ENCODE measurements at places on chromosomes 4 and X. TPM values are rescaled to one million over a fixed set of nuclear protein-coding genes. Genes with fewer than 3 reads are reported as not detected.

DNA sequence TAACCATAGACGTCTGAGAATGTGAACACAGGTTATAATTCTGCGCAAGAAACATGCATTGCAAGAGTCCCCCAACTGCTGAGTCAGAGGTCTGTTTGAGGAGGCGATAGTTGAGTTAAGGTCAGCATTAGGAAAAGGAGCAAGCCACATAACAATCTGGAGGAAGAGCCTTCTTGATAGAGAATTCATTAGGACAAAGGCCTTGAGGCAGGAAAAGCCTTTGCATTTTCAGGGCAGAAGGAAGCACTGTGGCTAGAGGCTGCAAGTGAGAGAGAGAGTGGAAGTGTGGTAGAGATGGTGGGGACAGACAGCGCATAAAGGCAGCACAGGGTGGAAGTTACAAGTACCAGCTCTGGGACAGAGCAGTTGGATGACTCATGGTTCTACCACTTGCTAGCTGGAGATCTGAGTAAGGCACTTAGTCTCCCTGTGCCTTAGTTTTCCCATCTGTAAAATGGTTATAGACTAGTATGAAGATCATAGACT is 125.8 kb upstream of the LNX1 start:
- DNase-seq, result no peak

- DNase-seq, result no peak
These were observed 90.9 kb upstream of the SRD5A3 start for GRCh38 chr4:55255179-55255578.

NEXMIF gene
- total RNA-seq, result 2.0 TPM

HAND2 gene
- total RNA-seq, result not detected

TRIM75 gene
- not detected for total RNA-seq

DNA sequence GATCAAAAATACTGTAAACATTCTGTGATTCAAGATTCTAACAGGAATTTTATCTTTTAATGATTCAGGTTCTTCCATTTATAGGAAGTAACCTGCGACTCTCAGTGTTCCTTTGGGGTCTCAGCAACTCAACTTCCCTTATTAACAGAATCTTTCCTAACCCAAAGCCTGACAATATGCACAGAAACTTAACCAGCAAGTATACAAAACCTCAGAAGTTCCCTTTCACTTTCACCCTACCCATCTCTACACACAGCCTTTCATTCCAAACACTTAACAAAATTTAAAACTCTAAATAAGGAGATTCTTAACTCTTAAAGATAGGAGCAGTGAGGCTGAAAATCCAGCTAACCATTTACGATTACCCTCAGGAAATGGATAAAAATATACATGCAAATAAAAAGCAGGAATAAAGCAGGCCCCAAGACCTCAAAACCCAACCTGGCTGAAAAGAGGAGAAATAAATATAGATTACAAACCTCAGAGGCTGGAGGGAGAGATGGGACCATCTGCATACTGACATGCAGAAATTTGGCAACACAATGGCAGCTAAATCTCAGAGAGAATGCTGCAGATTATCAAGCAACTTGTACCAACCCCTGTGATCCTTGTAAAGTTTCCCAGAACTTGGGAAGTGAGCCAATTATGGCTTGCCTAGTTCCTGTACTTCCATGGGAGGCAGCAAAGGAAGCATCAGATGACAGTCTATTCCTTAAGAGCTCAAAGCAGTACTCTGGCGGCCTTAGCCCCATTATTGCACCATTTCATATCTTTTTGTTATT is 101.0 kb downstream of the ATP11C start:
- no peak for DNase-seq

ZNF157 gene
- total RNA-seq, result 0.95 TPM

C4orf50 gene
- total RNA-seq, result 0.38 TPM

DNA sequence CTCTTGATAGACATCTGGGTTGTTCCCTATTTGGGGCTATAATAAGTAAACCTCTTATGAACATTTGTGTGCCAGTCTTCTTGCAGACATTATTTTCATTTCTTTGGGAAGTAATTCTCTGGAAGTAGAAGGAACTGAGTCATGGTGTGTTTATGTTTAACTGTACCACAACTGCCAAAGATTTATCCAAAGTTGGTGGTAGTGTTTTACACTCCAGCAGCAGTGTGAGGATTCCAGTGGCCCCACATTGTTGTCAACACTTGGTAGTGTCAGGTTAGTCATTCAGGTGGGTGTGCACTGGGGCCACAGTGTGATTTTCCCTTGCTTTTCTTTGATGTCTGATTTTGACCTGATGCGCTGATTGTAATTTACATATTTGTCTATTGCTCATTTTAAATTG is 5.0 kb upstream of the UVSSA start:
- DNase-seq, result no peak

MND1 gene
- total RNA-seq, result 0.70 TPM

MAMLD1 gene
- 0.92 TPM for total RNA-seq

DNA sequence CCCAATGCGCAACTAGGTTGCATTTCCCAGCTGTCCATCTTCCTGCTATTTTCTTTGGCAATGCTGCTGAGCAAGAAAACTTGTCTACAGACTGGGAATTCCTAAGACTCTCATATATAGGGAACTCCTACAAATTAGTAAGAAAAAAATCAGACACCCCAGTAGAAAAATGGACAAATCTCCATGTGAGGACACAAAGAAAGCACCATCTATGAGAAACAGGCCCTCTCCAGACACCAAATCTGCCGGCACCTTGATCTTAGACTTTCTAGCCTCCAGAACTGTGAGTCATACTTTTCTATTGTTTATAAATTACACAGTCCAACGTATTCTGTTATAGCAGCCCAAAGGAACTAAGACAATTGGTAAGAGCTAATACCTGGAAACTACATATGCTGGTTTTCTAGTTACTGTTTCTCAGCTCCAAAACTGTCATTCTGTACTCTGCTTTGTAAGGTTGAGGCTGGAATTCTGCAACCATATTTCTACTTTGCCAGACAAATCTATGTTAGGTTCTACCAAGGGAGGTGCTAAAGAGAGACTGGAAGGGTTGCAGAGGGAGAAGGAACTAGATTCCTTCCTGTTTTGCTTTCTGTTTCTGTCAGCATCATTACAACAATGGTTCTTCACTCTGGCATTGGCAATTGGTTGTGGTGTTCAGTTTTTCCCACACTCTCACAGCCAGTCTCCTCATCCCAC is 35.7 kb upstream of the FAM241A start:
- DNase-seq, result no peak

DNA sequence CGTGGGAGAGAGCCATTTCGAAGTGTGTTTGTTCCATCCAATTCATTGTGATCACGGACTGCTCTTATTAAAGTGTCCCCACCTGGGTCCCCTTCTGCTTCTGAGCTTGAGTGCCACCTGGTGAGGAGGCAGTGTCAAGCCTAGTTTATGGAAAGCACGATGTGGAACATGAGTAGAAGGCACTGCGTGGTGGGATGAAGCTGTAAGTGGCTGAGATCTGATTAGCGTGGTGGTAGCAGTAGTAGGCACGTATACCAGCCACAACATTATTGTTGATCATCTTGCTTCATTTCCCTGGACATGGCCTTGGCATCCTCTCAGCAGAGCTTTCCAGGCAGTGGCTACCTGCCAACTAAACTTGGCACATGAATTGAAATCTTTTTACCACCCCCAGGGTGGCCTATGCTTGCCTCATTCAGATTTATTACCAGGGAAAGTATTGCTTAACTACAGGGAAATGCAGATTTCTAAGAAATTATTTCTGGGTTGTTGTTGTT is 46.4 kb downstream of the GPAT3 start:
- no peak for DNase-seq

GRCh38 chrX:17488036-17488435 is 113.0 kb downstream of the NHS start:
- no peak for DNase-seq

DNA sequence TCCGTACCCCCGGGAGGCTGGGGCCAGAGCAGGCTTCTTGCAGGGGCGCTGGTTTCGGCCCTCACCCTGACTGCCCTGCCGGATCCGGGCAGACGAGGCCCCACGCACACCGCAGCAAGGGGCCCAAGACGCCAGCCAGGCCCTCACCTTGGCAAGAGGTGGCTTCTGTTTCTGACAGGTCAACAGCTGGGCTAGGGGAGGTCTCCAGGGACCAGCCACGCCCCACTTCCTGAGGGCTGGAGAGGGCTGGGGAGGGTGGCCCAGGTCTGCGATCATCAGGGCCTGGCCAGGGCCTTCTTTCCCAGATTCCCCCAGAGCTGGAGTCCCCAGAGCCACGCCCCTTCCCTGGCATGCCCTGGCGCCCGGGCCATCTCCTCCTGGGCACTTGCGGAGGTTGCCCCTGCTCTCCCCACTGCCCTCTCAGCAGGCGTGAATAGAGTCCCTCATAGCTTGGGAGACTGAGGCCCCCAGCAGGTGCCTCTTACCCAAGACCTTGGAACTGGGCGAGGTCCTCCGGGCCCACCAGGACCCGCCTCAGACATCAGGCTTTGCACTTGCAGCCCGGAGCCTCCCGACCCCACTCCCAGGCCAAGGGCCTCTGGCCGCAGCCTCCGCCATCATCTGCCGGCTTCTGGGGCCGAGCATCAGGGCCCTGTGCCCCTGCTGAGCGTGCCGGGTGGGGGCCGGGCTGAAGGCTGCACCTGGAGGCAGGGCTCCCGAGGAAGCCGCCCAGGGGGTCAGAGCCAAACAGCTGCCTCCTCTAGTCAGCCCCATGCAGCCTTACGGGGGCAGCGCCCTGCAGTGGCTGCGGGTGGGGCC is 6.3 kb upstream of the FGFR3 start:
- DNase-seq, result no peak

NMU gene
- total RNA-seq, result 0.72 TPM

SLC34A2 gene
- 2.5 TPM for total RNA-seq

PPARGC1A gene
- total RNA-seq, result not detected

- no peak for DNase-seq
These were observed 2.6 kb upstream of the MID2 start for GRCh38 chrX:107823042-107823441.

- DNase-seq, result no peak
These were observed 47.3 kb upstream of the C1GALT1C1 start for GRCh38 chrX:120677004-120677652.
